ENCODE measurements at places on chromosomes 4 and X.

DNA sequence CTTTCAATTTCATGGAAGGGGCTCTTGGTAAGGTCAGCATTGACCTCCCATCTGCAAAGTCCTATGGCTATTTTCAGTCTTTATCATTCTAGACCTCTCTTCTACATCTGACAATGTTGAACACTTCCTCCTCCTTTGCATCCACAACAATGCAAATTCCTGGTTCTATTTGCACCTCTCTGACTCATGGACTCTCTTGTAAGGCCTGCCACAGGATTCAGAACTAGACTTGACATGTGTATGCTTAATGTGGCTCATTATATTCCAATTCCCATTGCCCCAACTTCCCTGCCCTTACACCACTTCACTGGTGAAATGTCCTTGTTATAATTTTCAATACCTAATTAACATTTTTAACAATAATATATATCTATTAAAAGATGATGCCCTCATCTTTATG is 314.3 kb upstream of the FGF13 start:
- DNase-seq, result no peak

GRCh38 chr4:75001871-75002270 is 69.0 kb downstream of the PARM1 start:
- no peak for DNase-seq

- DNase-seq, result no peak
Observed at GRCh38 chrX:151923648-151924047, 11.0 kb downstream of the MAGEA4 start.

GRCh38 chrX:25721564-25721963 is 416.6 kb upstream of the MAGEB18 start:
- DNase-seq, result no peak

DNA sequence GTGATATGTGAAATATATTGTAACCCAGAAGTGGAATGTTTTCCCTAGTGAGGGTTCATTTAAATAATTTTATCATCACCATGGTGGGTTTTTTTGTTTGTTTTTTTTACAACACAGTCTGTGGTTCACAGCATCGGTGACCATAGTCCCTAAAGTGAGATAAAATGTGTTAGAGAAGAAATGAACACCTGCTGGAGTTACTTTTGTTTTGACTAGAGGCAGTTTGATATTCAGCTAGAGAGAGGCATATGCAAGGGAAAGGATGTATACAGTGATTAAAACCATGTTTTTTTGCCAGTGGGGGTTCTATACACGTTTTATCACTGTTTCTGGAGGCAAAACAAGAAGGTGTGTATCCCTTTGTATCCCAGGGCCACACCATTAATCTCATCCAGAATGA is 541.5 kb downstream of the PCDH7 start:
- no peak for DNase-seq

DNA sequence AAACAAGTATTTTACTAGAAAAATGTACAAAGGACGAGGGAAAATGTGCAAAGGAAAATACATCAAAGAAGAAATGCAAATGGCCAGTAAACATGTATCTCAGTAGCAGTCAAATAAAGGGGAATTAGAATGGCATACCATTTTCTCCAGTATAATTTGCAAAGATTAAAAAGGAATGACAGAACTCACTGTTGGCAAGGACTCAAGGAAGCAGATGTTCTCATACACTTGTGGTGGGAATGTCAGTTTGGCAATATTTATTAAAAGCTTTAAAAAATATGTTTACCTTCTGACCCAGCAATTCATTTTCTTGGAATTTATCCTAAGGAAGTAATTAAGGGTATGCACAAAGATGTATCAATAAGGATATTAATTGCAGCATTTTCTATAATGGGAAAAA is 7.6 kb downstream of the CLCN5 start:
- no peak for DNase-seq

- no peak for DNase-seq
Observed at GRCh38 chr4:80903020-80903419, 127.5 kb upstream of the BMP3 start.

- no peak for DNase-seq
Observed at GRCh38 chr4:73329300-73329699, 70.7 kb upstream of the ANKRD17 start.

DNA sequence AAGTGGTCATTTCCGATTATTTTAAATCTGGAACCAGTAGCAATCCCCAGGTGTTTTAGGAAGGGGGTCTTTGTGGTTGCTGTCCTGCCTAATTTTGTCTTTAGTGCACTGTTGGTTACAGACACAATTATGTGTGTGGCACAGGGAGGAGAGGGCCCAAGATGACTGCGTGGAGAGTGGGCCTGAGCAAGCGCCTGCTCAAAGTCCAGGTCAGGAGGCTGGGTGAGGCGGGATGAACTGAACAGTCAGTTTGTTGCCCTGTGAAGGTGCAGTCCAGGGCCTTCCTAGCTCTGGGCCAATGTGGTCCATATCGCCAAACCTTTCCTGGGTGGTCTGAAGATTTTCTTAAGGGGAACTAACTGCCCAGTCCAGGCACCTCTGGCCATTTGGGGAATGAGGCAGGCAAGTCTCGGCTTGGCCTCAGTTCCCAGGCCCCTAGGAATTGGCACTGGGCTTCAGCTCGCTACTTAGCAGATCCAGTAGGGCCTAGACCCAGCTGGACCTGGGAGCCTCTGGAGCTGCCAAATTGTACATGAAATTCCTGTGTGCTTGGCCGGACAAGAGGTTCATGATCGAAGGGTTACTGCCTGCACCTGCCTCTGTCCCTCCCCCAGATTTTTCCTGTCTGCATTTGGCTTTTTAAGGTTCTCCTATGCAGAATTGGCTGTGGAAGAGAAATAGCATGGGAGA is 47.6 kb downstream of the ANAPC4 start:
- no peak for DNase-seq

DNA sequence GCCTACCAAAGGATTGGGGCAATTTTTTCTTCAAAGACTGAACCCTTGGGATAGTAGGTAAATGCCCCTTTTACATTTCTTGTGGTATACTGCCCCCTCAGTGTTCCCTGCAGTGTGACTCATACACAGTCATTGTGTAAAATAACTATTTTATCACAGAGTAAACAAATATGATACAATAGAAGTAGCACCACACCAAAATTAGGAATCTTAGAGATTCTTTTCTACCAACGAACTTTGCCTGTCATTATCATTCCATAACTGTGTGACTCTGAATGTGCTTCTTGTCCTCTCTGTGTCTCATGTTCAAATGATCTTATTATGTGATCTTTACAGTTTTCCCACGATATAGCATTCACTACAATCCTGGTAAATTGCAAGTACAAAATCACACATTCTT is 517.0 kb downstream of the ZIC3 start:
- no peak for DNase-seq

- DNase-seq, result no peak
Observed at GRCh38 chr4:11402192-11402591, 26.5 kb downstream of the HS3ST1 start.

DNA sequence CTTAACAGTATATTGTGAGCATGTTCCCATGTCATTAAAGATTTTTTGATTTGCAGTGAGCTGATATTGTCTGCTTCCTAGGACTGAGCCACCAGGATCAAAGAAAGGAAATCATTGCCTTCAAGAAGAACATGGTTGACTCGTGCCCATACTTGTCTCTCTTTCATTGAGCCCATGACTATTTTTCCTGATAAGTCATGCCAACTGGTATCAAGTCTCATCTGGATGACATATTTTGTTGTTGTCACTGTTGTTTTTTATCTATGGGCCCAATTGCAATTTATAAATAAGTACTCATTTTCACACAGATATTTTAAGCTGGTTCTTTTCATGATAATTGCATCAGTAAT is 10.2 kb upstream of the RHOH start:
- no peak for DNase-seq

All from activated B cell treated with CpG ODN at 0.5 μM for 24 hours (primary cell).